Panc1 (cell line): ENCODE measurements at places on chromosomes 3 and 15.
A peak's percentile ranks its signal among the peaks of the same experiment; 100 is the strongest.

- peak; percentile 30 for DNase-seq
Observed at GRCh38 chr3:170330366-170330765, 27.1 kb upstream of the SKIL start.

DNA sequence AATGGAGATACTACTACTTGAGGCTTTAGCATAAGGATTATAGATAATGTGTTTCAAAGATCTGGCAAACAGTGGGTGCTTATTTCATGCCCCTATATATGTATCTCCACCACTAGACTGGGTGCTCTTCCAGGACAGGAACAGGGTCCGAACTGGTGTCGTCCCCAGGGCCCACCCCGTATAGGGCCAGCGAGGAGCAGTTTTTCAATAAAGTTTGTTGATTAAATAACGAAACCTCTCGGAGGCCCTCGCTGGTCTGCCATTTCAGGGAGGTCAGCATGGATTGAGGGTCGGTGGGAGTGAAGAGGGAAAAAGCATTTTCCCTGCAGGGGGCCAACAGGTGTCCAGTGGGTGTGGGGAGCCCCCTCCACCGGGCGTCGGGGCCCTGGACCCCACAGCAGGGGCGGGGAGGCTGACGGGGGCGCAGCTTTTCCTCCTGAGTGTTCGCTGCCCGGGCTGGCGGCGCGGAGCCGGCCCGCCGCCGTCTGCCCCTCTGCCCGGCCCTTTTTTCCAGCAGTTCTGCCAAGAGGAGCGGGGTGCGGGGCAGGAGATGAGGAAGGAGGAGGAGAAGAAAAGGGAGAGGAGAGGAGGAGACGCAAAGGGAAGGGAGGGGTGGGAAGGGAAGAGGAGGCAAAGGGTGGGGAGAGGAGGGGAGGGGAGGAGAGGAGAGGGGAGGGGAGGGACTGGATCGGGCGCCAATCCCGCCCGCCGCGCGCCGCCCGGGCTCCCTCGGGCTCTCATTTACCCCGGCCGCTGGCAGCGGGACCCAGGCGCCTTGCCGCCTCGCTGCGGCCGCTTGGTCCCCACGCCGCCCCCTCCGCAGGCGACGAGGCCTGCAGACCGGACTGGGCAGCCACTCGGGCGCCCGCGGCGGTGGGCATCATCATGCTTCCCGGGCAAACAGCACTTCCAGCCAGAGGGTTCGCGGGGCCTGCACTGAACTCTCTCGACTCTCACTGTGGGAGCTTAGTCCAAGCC, 66.3 kb downstream of the ISG20 start:
- DNase-seq = no peak

DNA sequence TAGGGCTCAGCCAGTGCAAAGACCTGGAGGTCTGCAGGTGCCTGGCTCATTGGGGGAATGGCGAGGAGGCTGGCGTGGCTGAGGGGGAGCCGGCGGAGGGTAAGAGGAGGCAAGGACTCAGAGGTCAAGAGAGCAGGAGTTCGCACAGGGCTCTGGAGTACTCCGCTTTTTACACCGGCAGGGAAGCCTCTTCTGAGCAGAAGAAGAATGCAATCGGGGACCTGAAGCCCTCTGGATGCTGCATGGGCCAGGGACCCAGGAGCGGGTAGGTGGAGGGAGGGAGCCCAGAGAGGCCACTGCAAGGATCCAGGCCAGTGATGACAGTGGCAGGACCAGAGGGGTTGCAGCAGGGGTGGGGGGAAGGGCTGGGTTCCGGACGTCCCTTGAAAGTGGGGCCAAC, 70.4 kb upstream of the TAMM41 start:
- no peak for DNase-seq

DNA sequence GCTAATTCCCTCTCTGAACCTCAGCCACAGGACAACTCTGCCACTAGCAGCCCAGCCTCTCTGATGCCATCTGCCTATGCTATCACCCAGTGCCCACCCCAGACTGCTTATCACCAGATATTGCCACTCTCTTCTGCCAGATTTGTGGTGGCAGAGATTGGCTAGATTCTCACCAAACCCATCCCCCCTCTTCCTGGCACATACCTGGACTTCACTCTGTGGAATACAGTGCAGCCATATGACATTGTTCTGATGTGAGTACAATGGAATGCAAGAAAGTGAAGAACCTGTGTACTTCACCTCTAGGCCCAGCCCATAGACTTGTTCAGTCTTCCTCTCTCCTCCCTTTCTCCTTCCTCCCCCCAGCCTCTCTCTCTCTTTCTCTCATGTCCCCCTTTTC, 46.9 kb upstream of the NTRK3 start:
- DNase-seq = no peak

- no peak for DNase-seq
Observed at GRCh38 chr15:77097248-77097721, 26.4 kb upstream of the TSPAN3 start.

DNA sequence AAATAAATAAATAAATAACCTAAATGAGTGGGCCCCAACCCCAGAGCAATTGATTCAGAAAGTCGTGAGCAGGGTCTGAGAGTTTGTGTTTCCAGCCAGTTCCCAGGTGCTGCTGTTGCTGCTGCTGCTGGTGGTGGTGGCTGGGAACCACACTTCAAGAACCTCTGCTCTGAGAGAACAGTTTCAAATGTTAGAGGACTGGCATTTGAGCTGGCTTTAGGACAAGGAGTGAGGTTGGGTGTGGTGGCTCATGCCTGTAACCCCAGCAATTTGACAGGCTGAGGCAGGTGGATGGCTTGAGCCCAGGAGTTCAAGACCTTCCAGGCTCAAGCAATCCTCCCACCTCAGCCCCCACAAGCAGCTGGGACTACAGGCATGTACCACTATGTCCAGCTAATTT, 123.1 kb upstream of the UBE2E1 start:
- DNase-seq = no peak

GRCh38 chr3:108090049-108090700, 656 bp downstream of the CD47 start:
- DNase-seq = no peak

- no peak for DNase-seq
Observed at GRCh38 chr3:181770296-181770695, 58.6 kb downstream of the SOX2 start.

DNA sequence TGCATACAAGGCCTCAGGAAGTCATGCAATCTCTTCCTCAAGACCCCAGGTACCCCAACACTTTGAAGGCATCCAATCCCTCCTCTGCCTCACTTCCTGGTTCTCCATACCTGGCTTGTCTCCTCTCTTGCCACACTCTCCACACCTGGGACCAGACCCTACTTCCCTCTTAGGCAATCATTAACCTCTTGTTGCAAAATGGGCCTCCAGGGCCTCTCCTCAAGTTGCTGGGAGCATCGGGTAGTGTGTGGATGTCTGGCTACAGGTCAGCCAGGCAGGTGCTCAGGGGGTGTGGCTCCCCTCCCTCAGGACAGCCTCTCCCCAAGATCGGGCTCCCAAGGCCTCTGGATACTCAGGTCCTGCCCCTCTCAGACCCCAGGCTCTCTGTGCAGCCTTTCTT, 8.6 kb downstream of the PLA2G4E start:
- DNase-seq = no peak

DNA sequence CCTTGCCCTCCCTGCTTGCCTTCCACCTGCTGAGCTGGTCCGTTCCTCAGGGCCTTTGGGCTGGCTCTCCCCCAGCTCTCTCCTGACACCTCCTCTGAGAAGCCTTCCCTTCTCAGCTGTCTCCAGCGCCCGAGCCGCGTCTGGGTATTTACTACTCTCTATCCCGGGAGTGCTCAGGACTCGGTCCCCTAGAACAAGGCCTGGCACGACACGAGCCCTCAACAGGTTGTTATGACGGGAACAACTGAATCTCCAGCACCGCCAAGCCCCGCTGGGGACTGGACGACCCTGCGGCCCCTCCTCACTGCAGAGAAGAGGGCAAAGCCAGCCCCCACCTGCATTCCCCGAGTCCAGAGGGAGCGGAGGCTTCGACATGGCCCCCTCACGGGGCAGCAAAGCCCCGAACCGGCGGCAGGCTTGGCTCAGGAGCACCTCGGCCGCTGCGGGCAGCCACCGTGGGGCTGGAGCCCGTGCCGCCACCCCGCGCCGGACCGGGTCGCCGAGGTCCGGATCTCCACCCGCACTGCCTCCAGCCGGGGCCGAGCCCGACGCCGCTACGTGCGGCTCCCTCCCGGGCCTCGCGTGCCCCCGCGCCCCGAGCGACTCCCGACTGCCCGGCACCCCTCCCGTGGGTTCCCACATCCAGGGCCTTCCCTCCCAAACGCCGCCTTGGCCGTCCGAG, 792 bp downstream of the TPRA1 start:
- DNase-seq = no peak

DNA sequence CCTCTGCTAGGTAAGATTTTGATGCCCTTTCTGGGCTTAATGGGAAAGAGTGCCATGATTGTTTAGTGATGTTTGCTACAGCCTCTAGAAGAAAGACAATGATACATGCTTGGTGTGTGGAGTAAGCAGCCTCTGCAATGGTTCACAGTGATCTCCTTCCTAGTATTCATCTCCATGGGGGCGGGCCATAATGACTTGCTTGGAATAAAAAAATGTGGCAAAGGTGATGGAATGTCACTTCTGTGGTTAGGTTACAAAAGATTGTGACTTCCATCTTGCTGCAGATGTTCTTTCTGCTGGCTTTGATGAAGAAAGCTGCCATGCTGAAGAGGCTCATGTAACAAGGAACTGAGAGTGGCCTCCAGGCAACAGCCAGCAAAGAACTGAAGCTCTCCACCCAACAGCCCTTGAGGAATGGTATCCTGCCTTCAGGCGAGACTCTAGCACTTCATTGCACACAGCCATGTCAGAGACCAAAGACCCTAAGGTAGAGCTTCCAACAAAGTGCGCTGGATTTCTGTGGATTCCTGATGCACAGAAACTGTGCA, 139.1 kb upstream of the LRIG1 start:
- DNase-seq = no peak

- DNase-seq = no peak
Observed at GRCh38 chr15:82977076-82977475, 8.9 kb upstream of the RAMAC start.

GRCh38 chr3:49647741-49648140, 26.4 kb upstream of the APEH start:
- no peak for DNase-seq

DNA sequence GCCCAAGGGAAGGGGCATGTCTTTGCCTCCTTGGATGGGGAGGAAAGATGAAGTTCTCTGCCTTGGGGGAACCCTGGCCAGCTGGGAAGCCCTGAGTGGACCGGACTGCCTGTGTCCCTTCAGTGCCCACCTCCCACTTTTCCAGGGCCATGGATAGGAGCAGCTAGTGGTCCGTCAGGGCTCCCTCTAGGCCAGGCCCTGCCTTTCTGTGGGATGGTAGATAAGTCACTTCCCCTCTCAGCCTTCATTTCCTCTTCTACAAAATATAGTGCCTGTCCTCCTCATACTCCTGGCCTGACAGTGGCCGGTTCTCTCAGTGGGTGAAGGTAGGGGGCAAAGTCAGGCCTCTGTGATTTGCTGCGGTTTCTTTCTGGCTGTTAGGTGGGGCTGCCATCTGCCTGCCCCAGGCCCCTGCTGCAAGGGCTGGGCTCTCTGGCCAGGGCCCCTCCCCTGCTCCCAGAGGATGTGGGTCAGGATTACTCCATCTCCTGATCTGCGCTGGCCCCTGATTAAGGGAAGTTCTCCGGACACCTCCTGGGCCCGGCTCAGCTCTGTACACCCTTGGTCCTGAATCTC, 1.4 kb downstream of the PLEKHO2 start:
- DNase-seq = no peak

- no peak for DNase-seq
Observed at GRCh38 chr3:165883863-165884478, 46.7 kb upstream of the BCHE start.

DNA sequence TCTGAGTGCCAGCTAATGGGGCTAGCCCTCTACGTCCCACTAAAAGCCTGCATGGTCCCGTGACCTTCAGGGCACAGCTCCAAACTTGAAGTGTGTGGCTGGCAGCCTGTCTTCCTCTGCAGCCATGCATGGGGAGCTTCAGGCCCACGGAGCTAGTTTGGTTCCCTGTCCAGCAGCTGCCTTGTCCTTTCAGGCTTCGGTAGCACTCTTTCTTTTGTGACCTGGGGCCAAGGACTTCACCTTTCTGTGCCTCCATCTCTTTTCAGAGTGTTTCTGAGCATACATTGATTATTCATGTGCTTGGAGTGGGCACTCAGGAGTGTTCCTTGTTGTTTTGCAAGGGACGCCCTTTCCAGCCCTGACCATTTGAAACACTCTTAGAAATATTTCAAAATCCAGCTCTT, 155.2 kb downstream of the DNAJB8 start:
- no peak for DNase-seq

DNA sequence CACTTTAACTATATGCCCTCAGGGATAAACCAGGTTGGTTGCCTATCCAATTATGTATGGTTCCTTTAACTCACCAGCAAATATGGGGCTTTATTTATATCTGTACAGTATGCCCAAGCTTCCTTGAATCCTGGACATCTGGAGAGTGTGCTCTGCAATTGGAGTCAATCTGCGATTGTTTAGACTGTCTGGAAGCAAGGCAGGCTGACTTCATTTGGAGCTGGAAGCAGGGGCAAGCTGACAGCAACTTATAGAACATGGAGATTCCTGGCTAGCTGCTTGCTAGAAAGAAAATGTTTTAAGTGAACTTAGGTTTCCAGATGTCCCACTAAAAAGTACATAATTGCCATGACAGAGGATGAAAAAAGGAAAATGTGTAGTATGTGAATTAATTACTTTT, 63.7 kb upstream of the TPRG1 start:
- no peak for DNase-seq

DNA sequence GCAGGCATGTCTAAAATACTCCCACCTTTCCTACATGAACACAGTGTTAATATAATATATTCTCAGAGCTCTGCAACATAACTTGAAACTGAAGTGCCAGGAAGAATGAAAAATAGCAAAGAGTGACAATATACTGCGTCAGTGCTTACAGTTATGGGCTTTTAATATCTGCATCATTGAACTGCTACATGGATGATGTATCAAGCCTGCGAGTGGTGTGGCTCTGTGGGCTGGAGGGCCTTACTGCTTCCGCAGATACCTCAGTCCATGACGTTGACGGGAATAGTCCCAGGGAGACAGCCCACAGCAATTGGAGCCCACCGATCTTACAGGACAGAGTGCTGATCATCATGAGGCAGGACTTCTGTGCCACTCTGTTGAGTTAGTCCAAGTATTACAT, 727.0 kb downstream of the NR2F2 start:
- no peak for DNase-seq

DNA sequence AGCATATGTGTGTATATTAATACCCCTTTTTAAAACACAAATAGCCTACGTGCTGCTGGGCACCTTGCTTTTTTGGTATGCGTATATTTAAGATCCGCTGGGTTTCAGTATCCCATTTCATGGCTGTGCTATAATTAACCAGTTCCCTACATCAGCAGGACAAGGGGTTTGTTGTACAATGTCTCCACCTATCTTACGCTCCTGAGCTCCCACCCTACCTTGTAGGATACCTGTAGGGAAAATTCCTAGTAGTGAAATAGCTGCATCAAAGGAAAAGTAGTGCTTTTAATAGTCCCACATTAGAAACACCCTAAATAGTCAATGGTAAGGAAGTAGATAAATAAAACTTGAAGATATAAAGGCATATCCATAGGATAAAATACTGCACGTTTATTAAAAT, 1.4 kb downstream of the MAP6D1 start:
- DNase-seq = no peak

DNA sequence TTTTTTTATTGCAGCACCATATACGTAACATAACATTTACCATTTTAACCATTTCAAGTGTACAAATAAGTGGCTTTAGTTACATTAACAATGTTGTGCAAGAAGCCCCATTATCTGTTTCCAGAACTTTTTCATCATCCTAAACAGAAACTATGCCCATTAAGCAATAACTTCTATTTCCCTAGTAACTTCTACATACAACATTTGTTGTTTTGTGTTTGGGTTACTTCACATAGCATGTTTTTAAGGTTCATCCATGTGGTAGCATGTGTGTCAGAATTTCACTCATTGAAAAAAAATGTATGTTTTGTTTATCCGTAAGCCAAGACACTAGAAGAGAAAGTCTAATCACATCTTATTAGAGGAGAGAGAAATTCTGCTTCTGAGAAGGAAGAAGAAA, 450.5 kb upstream of the PDZRN3 start:
- DNase-seq = no peak
